ENCODE measurements at places on chromosomes 6 and 20.

DNA sequence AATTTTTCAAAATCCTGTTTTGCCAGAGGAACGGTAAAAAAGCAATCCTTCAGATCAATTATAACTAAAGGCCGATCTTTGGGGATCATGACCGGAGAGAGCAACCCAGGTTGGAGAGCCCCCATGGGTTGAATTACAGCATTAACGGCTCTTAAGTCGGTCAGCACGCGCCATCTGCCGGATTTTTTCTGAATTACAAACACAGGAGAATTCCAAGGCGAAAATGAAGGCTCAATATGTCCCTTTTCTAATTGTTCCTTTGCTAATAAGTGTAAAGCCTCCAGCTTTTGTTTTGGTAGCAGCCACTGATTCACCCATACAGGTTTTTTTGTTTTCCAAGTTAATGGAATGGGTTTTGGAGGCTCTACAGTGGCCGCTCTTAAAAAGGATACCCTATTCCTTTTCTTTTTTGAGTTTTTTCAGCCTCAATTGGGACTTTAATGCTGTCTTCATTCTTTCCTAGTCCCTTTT, 16.9 kb upstream of the PTCRA start:
- DNase-seq, result no peak

GRCh38 chr20:5342021-5342420, 25.3 kb upstream of the PROKR2 start:
- DNase-seq, result no peak

GRCh38 chr20:15318682-15319081, 981.3 kb upstream of the FLRT3 start:
- no peak for DNase-seq

GRCh38 chr6:113719064-113719463, 138.1 kb upstream of the MARCKS start:
- DNase-seq, result no peak

GRCh38 chr6:70470016-70470415, 56.7 kb downstream of the FAM135A start:
- DNase-seq, result no peak

Data from AG09309 (cell line).